ENCODE measurements at places on chromosomes 3 and 15.

DNA sequence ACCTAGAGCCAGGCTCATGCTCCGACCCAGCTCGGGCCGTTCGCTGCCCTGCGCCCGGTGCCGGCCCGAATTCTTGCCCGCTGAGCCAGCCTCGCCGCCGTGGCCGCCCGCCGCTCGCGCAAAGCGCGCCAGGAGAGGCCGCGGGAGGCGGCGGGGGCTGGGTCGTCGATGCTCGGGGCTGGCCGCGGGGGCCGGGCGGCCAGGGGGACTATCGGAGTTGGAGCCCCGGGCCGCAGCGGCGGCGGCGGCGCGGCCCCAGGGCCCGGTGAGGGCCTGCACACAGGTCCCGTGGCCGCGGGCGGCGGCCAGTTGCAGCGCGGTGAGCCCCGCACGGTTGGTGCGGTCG is 1.1 kb downstream of the ANKRD63 start:
- DNase-seq, result no peak

DNA sequence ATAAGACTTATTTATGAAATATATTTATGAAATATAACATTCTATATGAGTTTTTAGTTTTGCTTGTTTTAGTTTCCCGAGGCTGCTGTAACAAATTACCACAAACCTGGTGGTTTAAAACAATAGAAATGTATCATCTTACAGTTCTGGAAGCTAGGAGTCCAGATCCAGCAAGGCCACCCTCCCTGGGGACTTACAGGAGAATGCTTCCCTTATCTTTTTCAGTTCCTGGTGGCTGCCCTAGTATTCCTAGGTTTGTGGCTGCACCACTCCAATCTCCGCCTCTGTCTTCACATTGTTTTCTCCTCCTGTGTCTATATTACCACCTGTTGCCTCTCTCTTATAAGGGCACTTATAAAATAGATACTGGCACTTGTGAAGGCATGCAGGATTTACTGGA is 877.8 kb downstream of the TUSC7 start:
- DNase-seq, result no peak

GRCh38 chr15:98147415-98147814 is 186.9 kb downstream of the ARRDC4 start:
- no peak for DNase-seq

- no peak for DNase-seq
These were observed 9.2 kb downstream of the PTX3 start for GRCh38 chr3:157445857-157446256.

GRCh38 chr15:89028036-89028435 is 60.2 kb upstream of the ABHD2 start:
- DNase-seq, result no peak

DNA sequence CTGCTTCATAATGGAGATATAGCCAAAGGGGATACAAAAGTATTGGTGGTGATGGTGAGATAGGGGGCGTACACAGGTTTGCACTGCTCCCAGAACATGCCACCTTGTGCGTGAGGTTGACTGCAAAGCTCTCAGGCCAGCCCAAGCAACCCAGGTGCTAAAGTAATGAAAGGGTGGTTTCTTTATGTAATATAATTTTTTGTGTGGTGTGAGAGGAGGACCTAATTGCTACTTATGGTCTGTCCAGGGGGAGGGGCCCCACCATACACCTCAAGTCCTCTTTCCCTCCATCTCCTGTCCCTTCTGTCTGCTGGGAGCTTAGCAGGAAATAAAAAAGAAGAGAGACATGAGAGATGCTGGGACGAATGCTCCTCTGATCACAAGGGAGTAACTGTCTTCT is 53.8 kb downstream of the STARD5 start:
- DNase-seq, result no peak

DNA sequence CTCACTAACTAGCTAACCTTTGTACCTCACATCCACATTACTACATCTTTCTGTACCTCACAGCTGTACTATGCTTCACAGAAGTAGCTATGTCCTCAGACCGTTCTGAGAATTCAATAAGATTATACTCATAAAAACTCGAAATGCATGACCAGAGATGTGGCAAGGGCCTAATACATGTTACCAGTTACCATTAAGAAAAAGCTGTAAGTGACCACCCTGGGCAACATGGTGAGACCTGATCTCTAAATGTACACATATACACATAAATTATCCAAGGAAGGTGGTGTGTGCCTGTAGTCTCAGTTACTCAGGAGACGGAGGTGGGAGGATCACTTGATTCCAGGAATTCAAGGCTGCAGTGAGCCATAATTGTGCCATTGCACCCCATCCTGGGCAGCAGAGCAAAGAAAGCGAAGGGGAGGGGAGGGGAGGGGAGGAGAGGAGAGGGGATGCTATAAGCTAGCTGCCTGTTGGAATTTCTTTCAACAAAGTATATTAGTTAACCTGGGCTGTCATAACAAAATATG is 482.6 kb upstream of the ZNF717 start:
- no peak for DNase-seq

- DNase-seq, result no peak
These were observed 8.4 kb upstream of the PPP1R2 start for GRCh38 chr3:195551381-195551978.
